Activated CD4-positive, alpha-beta T cell treated with anti-CD3 and anti-CD28 coated beads, Interleukin-2, amount 10 ng/mL, durations not matched to agents 7 days and 5 days (primary cell): ENCODE measurements at places on chromosomes 3 and 15. TPM values are rescaled to one million over a fixed set of nuclear protein-coding genes. Genes with fewer than 3 reads are reported as not detected.

GRCh38 chr3:169755488-169755887, 9.4 kb downstream of the TERC start:
- no peak for DNase-seq

DNA sequence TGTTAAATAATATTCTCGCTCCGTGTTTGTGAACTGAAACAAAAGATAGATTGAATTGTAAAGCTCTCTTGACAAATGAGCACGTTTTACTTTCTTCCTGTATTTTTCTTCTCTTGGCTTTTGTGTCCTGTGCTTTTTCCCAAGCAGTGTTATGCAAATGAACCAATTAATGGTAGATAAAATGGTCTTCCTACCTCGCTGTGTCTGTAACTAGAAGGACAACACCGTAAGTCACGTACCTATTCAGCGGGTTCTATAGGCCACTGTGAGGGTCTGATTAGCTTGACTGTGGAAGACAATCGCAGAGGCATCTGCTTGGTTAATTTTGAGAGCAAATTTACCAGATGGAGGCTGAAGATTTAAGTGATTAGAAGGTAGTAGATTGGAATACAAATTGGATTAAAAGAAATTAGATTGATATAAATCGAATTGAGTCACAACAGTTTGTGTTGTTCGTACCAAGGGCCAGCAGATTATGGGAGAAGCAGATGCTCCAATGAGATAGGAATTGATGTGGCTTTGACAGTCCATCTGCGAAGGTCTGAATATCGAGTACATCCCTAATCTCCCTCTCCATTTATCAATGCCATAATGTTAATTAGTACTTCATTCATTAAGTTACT, 40.2 kb downstream of the ROBO2 start:
- no peak for DNase-seq

DNA sequence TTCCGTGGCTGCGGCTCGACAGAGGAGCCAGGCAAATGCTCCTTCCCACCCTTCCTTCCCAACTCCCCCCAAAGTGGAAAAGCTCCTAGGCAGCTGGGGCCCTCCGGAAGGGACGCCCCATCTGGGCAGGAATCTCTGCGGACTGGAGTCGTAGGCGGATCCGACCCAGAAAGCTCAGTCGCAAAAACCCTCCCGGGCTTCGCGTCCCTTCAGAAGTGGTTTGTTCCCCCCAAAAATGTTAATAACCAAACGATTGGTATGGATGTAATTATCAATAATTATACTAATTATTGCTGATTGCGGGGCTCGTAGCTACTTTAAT, 3.8 kb downstream of the RNU6-1 start:
- no peak for DNase-seq

- DNase-seq: no peak
These were observed 87.9 kb downstream of the ARPP21 start for GRCh38 chr3:35727179-35727578.

DNA sequence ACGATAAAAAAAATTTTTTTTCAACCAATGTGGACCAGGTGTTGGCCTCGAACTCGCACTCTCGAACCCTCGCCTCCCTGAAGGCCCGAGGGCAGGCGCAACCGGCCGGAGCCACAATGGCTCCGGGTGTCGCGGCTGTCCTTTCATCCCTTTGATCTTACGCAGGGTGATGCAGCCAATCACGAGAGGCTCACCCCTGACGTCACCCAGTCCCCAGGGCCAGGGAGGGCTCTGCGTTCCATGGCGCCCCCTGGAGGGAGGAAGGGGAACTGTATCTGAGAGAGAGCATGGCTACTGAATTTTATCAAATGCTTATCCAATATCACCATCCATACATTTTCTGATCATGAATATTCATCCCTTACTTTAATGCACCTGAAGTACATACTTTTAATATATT, 15.4 kb upstream of the GMNC start:
- DNase-seq: no peak

DNA sequence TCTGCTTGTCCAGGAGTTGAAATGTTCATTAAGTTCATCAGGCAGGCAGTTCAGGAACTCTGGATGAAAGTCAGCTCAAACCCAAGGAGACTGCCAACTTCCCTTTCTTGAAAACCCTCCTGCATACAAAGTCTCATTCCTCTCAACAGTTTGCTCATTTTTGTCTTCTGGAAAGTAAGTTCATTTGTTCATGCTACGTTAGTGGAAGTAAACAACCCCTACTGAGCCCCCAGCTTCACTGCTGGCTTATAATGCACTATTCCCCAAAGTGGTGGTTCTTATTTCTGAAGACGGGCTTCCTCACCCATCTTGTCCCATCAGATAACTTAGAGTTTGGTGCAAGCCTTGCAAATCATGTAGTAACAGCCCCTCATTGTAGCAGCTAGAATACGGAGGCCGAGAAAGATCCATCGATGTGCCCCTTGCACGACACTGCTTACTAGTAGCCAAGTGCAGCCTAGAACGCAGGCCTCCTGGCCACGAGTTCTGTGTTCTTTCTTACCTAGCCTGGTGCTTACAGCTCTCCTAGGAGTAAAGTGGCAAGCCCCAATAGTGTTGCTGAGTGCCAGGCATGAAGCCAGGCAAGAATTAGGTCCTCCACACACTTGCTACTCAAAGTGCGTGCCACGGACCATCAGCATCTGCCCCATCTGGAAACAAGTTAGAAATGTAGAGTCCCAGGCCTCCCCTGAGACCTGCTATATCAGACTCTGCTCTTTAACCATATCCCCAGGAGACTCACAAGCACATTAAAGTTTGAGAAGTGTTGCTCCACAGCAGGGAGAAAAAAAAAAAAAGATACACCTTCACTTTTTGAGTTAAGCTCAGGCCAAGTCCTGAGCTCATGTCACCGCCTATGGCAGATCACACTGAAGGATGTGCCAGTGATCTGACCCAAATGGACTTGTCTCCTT, 82.5 kb downstream of the RFTN1 start:
- no peak for DNase-seq

Gene MAN2A2
- 77.4 TPM for total RNA-seq

Gene CPLX3
- 0.12 TPM for total RNA-seq

Gene PLA1A
- total RNA-seq: not detected

DNA sequence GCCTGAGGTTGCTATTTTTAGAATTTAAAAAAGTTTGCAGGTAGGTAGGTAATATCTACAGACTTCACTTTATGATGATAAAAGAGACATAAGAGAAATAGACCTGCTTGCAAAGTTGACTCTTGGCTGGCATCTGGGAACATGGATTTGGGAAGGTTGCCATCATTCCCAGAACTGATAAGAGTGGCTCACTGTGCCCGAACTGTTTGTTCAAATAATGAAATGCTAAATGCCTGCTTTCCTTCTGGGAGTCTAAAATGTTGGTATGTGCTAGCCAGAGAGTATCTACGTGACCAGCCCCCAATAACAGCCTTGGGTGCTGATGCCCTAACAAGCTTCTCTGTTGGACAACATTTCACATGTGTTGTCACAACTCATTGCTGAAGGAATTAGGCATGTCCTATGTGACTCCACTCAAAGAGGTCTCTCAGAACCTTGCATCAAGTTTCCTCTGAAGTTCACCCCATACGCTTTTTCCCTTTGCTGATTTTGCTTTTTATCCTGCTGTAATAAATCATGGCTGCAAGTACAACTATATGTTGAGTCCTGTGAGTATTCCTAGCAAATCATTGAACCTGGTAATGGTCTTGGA, 95.5 kb downstream of the FHIT start:
- no peak for DNase-seq

DNA sequence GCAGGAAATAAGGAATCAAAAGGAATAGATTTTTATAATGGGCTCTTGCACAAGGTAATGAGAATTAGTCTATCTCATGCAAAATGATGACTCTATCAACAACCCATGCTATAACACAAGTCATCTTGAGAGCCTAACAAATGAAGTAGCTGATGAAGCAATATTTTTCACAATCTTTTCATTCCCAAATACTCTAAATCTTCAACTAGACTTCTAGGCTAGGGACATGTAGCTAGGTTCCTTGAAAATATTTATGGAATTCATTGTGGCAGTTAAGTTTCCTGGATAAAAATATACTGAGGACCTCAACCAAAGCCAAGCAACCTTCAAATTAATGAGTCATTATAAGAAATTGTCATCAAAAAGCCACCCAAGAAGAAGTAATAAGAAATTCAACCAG, 55.4 kb downstream of the DCBLD2 start:
- DNase-seq: no peak
